ENCODE measurements at places on chromosomes 1 and 21.

DNA sequence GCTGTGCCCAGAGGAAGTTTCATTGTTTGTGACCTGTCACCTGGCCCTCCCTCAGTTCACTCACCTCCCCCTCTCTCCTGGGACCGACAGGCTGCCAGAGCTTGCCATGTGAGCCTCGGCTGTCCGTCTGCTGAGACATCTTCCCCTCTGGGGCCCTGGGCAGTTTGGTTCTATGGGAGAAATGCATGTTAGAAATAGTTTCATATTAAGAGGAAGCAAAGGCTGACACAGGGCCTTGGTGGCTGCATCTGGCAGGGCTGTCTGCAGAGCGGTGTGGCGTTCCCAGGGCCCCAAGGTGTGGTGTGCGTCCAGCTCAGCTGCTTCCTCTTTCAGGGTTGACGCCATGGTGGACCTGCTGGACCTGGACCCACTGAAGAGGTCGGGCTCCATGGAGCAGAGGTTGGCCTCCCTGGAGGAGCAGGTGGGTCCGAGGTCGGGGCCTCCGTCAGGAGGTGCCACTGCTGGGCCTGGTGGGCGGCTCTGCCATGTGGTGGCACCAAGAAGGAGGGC lies 31.9 kb upstream of the LRRC3 start:
- no peak for DNase-seq

- DNase-seq = peak; percentile 24
Observed at GRCh38 chr21:34865400-34866241, 183.5 kb downstream of the RUNX1 start.

GRCh38 chr1:54380290-54380882 lies 25.8 kb downstream of the SSBP3 start:
- DNase-seq = no peak

GRCh38 chr1:184604152-184604900 lies 150.3 kb downstream of the EDEM3 start:
- no peak for DNase-seq

- DNase-seq = no peak
Observed at GRCh38 chr1:5909576-5910275, 82.5 kb downstream of the NPHP4 start.

- no peak for DNase-seq
Observed at GRCh38 chr1:218304281-218305039, 19.4 kb downstream of the RRP15 start.

- DNase-seq = no peak
Observed at GRCh38 chr1:121538943-121539575, 354.3 kb downstream of the SRGAP2C start.

DNA sequence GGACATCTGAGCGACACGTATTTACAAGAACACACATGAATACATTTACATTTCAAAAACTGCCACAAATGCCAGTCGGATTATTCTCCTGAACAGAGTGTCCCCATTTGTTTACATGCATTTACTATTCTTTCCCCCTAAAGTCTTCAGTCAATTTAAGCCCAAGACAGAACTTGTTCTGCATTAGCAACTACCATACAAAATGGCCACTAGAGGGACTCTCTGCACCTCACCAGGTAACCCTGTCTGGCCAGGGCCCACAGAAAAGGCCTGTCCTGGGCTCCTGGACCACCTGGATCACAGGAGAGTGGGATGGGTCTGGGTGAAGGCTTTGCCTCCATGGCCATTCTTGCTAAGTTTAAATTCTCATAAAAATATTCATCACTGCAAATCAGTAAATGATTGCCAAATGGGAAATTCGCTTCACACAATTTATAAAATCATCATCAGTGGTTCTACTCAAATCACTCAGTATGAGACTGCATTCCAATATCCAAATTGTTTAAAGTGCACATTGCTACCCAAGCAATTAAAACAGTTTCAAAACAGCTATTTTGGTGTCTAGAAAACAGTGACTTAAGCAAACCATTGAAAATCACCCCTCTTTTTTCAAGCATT lies 12.5 kb upstream of the GUCA2A start:
- DNase-seq = no peak

- no peak for DNase-seq
Observed at GRCh38 chr1:7395251-7395650, 375.8 kb upstream of the VAMP3 start.

DNA sequence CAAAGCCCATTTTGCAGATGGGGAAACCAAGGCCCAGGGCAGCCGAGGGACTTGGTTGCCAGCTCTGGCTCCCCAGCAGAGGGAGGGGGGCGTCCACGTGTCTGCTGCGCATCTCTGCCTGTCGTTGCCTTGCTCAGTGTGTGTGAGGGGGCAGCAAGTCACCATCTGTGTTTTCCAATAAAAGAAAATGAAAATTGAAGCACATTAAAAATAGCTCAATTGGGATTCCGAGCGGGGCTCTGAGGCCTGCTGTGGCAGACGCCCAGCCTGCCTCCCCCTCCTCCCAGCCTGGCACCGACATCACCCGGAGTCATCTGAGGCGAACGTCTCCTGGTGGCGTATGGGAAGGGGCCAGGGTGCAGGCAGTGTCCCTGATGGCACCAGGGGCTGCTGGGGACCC lies 51.2 kb downstream of the EPHB2 start:
- no peak for DNase-seq

DNA sequence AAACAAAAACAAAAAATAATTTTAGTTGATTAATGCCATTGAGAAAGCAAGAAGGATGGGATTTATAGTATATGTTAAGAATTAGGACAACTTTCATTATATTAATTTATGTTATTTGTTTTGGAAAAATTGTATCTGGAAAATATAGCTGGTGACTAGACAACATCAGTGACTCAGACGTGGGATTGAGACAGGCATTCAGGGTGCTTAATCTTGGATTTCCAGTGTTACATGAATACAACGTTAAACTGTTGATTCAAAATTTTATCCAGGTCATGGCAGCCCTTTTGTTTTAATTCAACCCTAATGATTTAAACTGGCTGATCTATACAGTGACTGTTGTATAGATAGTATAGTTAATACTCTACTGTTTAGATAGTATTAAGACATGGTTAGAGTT lies 827.1 kb upstream of the B3GALT2 start:
- no peak for DNase-seq

DNA sequence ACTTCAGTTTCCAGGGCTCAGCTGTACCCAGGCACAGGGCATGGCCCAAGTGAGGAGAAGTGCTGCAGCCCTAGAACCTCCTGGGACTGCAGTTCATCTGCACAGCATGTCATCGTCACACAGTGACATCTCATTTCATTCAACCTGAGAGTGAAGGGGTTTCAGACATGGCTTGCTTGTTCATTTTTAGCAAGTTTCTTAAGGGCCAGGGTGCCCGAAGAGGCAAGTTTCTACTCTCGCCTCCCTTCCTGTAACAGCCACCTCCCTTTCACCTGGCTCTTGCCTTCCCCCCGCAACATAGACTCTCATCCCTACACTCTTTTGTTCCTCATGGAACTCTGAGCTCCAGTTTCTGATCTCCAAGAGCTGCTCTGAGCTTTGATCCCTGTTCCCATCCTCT lies 108.1 kb downstream of the C1orf21 start:
- no peak for DNase-seq

- DNase-seq = no peak
Observed at GRCh38 chr21:44710756-44711326, 531 bp downstream of the TSPEAR start.

DNA sequence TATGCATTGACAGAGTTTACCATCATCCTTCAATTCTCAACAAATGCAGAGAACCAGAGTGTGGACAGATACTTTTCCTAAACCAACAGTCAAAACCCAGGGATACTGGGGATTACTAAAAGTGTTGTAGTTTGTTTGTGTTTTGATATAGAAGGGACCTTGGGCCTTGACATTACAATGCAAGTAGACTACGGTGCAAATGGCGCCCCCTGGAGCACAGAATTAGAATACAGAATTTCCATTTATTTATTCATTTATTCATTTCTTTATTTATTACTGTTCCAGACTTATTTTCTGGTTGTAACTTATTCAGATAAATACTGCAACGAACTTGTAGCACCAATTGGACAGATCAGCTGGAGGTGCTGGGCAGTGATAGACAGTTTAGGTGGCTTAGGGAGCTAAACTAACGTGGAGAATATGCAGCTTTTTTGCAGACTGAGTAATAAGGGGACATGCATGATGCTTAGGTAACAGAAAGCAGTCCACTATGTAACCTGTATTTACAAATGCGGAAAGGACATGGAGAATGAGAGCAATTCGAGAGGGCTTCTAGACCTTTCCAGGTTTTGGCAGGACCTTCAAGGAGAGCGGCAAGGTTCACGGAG lies 42.6 kb downstream of the KIRREL1 start:
- DNase-seq = no peak

DNA sequence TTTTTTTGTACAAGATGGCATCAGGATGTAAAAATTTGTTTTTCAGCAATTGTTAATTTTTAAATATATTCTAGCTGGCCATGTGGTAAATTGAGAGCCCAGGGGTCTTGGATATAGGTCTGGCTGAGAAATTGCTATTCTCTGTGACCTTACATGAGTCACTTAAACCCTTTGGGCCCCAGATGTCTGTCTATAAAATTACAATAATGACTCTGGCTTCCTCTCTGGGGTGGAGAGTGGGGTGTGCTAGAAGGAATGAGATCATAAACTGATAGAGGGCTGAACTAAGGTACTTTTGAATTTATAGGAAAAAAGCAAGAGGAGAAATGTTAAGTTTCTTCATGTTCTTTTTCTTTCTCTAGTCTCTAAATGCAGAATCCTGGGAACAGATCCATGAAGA lies 12.4 kb upstream of the TCHH start:
- DNase-seq = no peak

DNA sequence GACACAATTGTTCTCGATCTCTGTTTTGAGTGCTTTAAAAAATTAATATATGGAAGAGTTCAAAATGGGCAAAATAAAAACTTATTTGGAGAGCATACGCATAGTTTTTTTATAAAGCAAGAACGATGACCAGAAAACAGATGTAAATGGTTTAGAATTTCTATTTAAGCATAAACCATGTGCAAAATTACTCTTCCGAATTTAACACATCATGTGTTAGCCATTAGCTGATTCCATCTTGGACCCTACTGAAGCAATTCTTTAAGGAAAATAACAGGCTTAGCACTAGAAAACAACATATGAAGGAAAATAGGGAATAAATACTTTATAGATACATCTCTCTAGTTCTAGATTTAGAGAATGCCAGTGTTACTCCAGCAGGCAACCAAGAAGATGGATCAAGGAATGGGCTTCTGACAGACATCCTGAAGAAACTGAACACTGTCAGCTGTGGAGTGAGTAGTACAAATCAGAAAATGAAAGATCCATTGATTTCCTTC lies 26.7 kb downstream of the CDC7 start:
- no peak for DNase-seq

DNA sequence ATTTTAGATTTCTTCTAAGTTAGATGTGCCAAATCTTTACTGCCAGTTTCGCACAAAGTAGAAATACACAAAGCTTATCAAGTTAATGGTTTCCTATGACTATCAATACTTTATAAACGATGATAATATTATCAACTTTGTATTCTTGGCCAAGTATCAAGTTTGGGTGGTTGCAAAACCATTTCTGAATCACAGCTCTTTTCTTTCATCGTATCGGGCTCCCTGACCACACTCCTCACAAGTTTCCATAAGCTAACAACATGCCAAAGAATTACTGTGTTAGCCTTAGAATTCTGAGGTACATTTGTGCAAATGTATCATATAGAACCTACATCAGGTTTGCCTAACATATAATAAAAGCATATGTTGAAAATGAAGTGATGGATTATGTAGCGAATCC lies 311.0 kb downstream of the KCTD3 start:
- DNase-seq = no peak

DNA sequence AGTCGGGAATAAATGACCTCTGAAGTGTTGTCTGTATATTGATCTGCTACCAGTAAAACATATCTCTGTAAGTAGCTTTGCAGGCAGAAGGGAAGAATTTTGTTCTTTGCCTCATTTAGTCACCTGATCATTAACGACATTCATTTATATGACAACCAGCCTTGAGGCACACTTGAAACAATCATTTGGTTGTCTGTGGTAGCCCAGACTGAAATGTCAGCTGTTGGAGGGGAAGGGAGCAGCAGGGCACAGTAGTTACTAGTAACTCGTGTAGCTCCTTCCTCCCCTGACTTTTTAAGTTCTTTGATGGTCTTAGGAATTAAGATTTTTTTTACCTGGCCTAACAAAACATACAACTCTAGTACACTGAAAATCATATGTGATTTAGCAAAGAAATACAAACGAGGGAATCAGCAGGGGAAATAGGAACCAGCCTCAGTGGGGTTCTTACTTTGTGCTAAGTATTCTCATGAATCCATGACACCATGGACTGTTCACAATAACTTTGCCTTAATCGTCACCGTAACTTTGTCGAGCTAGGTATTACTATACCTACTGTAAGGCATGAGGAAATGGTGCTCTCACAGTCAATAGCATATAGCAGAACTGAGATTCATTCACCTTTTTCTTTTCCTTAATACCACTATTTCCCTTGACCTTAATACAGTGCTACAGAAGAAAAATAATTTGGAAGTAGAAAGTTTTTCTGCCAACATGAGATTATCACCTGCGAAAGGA lies 6.4 kb downstream of the IL12RB2 start:
- no peak for DNase-seq

- no peak for DNase-seq
Observed at GRCh38 chr1:222833356-222833876, 18.6 kb downstream of the DISP1 start.

- DNase-seq = no peak
Observed at GRCh38 chr1:157776971-157777391, at the start of gene FCRL2. Gene FCRL2, minus strand, starts transcription at chr1:157777132. Its CDS starts 59 bp downstream, at chr1:157777073.

DNA sequence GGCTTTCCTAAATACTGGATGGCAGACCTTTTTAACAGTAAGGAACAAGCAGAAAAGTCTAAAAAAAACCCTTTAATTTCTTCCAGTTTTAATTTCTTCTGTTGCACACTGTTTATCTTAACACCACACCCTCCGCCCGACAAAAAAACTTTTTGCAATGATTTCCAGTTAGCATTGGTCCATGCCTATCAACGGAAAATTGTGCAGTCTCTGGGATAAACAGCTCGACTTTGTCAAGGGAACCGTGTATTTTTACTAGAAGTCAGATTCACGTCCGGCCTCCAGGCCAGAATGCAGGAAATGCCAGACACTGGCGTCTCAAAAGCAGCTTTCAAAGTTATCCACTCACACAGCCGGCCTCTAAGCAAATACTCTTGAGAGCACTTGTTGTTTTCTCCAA lies 378 bp upstream of the NUP210L start:
- DNase-seq = no peak

- DNase-seq = no peak
Observed at GRCh38 chr1:48139275-48139674, 83.2 kb upstream of the SLC5A9 start.

- DNase-seq = no peak
Observed at GRCh38 chr1:237492359-237492758, 398.4 kb downstream of the ZP4 start.

GRCh38 chr1:48055876-48056764 lies 58.9 kb upstream of the TRABD2B start:
- DNase-seq = no peak
